ENCODE measurements at places on chromosomes 6 and 20. TPM values are rescaled to one million over a fixed set of nuclear protein-coding genes. Genes with fewer than 3 reads are reported as not detected.

DNA sequence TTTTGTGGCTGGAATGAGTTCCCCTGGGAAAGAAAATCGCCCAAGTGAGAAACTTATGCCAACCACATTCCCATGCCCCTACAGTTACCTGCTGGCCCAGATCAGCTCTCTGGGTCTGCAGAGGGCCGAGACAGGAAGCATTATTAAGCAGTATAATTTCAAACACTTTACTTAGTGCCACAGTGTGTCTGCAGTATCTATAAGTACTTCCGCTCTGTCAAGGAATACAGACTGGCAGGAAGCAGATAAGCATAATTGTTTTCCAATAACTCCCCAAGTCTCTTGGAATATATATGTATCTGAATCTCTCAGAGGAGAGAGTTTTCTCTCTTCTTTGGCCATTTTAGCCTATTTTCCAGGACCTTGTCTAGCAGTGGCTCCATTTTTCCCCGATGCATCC lies 24.9 kb downstream of the SAYSD1 start:
- DNase-seq, result no peak

DNA sequence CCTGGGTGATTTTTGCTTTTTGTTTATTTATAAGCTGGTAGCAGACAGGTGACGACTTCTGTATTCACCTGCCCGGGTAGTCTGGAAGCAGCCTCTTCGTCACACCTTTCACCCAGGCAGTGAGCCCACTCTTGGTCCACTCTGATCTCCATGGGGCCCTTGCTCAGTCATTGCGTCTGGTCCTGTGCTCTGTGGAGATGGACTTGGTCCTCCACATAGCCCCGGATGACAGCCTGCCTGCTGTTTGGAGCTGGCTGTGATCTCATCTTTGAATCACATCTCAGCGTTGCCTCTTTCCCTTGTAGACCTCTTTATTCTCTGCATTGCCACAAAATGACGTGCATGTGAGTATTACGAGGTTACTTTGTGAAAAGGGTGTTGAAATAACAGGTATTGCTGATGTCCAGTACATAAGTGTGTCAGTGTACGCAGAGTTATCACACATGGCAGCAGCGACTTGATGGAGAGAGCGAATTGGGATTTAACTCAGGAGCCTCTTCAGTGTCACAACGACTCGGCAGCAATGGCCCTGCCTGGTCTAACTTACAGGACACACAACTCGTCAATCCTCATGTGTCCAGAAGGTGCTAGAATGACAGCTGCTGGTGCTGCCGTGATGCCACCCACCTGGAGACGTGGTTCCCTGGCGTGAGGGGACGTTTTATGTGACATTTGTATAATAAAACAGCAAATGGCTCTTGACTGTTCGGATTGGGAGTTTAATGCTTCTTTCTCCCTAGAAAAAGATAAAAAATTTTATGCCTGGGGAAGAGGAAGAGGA lies 24.2 kb upstream of the FRMD1 start:
- DNase-seq, result peak; percentile 88

DNA sequence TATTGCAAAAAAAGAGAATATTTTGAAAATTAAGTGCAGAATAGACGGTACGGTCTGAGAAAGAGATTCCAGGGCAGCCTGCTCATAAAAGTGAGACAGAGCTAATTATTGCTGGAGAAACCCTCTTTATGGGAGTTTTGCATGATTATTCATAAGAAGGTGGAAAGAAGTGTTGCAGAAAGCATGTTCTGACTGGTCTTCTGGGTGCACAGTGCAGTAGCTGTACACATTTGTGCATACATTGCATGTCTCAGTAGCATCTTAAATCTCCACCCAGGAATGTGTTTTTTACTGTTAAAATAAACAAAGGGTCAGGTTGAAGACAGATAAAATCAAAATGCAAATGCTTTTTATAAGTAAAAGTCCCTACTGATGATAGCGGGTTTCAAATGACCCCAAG lies 1813.6 kb upstream of the DEFB115 start:
- DNase-seq, result no peak

Gene CLDN20
- not detected for total RNA-seq

- no peak for DNase-seq
Measured at GRCh38 chr6:168583821-168584220, 142.8 kb downstream of the SMOC2 start.

Gene RIPPLY2
- total RNA-seq, result not detected

Gene C20orf144
- total RNA-seq, result under 0.01 TPM

Gene OR12D1
- total RNA-seq, result not detected

DNA sequence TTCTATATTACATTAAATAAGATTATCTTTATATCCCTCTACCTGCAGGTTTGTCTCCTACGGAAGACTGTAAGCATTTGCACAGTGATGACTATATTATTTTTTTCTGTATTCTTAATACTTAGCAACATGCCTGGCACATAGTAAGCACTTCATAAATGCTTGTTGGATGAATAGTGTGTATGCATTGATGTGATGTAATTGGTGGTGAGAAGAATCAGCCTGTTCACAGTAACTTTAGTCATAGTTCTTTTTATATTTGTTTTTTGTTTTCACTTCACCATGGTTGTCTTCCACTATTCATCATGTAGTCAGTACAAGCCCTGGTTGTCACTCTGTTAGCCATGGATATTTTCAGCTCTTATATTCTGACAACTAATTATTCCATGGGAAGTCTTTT lies 184.0 kb upstream of the FLRT3 start:
- DNase-seq, result peak; percentile 30

- no peak for DNase-seq
Measured at GRCh38 chr20:7667194-7667593, 273.1 kb downstream of the HAO1 start.

Gene IL17F
- not detected for total RNA-seq

DNA sequence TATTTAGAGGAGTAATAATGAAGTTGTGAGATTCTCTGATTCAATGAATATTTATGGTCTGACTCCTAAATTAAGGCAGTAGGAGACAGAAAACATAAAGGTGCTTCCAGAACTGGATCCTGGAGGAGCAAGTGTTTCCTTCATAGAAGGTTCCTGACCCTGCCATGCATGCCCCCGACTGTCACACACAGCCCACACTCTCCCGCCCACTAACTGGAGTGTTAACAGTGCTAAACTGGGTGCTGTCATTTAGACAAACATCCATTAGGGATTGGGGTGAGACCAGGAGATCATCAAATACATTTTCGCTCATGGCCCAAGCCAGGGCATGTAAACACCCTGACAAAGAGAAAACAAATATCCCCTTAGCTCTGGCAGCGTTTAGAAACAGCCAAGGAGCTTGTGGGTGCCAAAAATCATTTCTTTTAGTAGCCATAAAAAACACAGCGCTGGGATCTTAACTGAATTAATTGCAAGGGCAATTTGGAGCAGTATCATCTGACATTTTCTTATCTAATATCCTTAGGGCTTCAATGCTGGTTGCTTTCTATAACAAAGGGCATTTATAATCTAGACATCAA lies 46.8 kb downstream of the INSM1 start:
- DNase-seq, result no peak

DNA sequence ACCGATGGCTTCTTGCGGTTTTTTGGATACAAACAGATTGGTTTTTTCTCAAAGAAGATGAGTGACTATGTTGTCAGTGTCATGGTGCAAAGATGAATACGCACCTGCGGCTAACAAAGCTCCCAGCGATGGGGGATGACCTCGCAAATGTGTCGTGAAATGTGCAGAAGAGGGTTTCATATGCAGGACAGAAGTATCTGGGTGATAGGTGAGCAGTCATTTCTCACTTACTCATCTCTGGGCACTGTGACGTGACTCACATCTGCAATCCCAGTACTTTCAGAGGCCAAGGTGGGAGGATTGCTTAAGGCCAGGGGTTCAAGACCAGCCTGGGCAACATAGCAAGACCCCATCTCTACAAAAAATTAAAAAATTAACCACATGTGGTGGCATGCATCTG lies 216.3 kb downstream of the ERMARD start:
- DNase-seq, result peak; percentile 44

Gene NMBR
- not detected for total RNA-seq

Gene CLPSL2
- not detected for total RNA-seq

- no peak for DNase-seq
Measured at GRCh38 chr20:38126146-38126921, 38.7 kb downstream of the TGM2 start.
